ENCODE measurements at places on chromosomes 1 and 21.

- H3K27ac ChIP-seq = no peak overlapping the region
- no peak overlapping the region for H3K4me3 ChIP-seq
- no peaks in the 10 kb centered on the region for H3K27me3 ChIP-seq
- H3K4me1 ChIP-seq = no peaks in the 10 kb centered on the region
- no peak for DNase-seq
These were observed 205.8 kb downstream of the TNR start for GRCh38 chr1:175537571-175537970.

DNA sequence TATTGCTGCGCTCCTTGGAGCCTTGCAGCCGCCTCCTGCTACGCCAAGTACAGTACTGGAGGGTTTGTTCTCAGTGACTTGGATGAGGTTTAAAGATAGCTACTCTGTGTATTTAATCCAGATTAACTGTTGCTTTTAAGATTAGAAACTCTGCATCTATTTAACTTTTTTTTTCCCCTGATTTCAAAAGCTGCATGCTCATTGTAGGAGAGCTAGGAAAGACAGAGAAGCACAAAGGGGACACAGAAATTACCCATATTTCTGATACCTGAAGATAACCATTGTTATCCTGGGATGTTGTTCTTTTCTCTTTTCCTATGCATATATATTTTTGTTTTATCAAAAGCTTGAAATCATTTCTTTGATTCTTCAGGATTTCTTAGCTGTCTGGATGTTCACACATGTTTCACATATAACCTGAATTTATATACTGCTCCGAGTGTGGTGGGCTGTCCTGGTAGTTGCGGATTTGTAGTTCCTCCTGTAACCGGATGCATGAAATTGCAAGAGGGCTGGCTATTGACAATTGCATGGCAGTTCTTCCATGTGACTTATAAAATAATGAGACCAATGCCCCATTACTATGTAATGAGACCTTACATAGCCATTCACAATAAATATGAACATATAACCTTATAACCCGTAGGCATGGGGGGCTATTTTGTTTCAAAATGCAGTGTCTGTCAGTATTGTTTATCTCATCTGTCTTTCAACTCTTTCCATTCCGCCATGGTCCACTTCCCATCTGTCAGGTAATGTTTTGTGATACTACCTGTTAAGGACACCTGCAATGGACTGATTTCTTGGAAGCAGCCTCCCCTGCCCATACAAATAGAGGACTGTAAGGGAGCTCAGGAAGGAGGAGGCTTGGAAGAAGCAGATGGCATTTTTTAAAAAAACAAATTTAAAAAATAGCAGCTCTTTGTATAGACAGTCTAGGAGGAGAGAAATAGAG, 1.4 kb downstream of the RAVER2 start:
- no peak overlapping the region for H3K27ac ChIP-seq
- H3K27me3 ChIP-seq = peaks cover 2% of the 10 kb centered on the region
- no peak for DNase-seq
- peak overlapping the region; percentile 85 for H3K4me3 ChIP-seq
- no peaks in the 10 kb centered on the region for H3K36me3 ChIP-seq

DNA sequence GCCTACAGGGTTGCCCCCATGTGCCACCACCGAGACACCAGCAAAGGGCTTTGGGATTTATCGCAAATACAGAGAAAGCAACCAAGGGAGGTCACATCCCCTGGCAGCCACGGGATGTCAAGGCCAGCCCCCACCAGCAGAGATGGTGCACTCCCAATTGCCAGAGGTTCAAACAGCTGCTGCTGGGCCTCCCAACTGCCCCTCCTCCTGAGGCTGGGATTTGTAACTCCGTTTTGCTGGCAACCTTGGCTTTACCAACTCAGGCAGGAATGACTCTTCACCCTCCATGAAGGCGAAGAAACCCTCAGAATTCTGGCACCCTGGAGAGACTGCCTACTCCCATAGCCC, 11.6 kb downstream of the TMEM53 start:
- H3K4me3 ChIP-seq = no peak overlapping the region
- no peaks in the 10 kb centered on the region for H3K27me3 ChIP-seq
- no peak overlapping the region for H3K27ac ChIP-seq

GRCh38 chr1:168230709-168231108, 4.9 kb downstream of the SFT2D2 start:
- no peaks in the 10 kb centered on the region for H3K27me3 ChIP-seq
- H3K27ac ChIP-seq = no peak overlapping the region
- peaks cover 7% of the 10 kb centered on the region for H3K4me1 ChIP-seq
- H3K36me3 ChIP-seq = peaks cover 64% of the 10 kb centered on the region
- no peak for DNase-seq

DNA sequence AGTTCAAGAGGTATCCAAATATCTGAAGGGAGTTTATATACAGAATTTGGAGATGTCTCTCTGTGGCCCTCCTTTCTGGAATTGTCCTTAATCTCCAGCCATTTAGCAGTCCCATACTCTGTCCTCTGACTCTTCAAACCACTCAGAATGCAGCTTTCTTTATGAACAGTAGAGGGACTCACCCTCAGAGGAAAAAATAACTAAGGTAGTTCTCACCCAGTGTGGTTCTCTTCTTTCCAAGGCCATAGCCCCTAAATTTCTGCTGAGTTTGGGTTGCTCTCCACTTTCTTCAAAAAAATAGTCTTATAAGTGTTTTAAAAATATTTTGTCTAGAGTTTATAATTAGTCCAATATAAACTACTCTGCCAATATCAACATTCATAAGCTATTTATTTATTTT, 369.7 kb downstream of the MATN1 start:
- no peaks in the 10 kb centered on the region for H3K4me1 ChIP-seq
- no peaks in the 10 kb centered on the region for H3K27me3 ChIP-seq
- no peaks in the 10 kb centered on the region for H3K36me3 ChIP-seq
- DNase-seq = no peak
- H3K27ac ChIP-seq = no peak overlapping the region
- H3K4me3 ChIP-seq = no peak overlapping the region

- no peak for DNase-seq
- H3K4me1 ChIP-seq = peaks cover 16% of the 10 kb centered on the region
- H3K36me3 ChIP-seq = no peaks in the 10 kb centered on the region
- H3K27ac ChIP-seq = no peak overlapping the region
These were observed 64.3 kb downstream of the OPTC start for GRCh38 chr1:203558064-203558760.

DNA sequence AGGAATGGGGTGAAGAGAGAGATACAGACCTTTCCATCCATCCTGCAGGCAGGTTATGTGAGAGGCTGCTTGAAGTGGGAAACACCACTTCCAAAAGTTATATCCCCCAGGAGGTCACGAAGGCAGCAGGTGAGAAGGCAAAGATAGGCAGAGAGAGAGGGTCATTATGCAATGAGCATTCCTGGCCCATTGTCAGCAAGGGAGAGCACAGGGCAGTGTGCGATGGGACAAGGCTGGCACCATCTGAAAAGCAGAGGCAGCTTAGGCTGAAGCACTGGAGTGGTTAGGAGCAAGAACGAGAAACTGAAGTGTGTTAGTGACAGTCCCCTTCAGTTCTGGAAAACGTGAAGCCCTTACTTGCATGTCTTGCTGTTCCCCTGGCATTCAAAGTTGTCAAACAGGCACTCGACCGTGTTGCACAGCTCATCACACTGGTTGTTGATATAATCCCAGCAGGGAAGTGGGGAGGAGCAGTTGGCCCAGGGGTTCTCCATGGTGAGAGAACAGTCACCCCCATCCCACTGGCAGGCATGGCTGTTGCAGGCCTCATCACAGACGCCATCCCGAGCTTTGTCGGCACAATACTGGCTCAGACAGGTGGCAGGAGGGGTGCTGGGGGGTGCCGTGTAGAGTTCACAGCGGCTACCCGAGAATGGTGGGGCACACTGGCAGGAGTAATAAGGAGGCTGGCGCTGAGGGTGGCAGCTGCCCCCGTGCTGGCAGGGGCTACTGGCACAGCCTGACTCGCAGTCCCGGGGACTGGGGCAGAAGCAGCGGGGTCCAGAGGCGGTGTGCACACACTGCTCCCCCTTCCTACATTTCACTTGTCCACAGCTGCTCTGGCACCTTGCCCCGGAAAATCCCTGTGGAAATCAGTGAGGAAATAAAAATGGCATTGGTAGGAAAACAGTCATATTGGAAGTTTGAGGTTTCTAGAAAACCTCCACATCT, 28.9 kb upstream of the ADAM30 start:
- no peak overlapping the region for H3K27ac ChIP-seq
- no peaks in the 10 kb centered on the region for H3K4me1 ChIP-seq
- no peaks in the 10 kb centered on the region for H3K27me3 ChIP-seq
- DNase-seq = no peak

GRCh38 chr1:230909974-230910754, 41.8 kb upstream of the C1orf198 start:
- H3K27ac ChIP-seq = no peak overlapping the region
- peaks cover 80% of the 10 kb centered on the region for H3K36me3 ChIP-seq
- H3K27me3 ChIP-seq = no peaks in the 10 kb centered on the region
- no peak overlapping the region for H3K4me3 ChIP-seq
- no peak for DNase-seq
- H3K4me1 ChIP-seq = peaks cover 11% of the 10 kb centered on the region

- peaks cover 4% of the 10 kb centered on the region for H3K36me3 ChIP-seq
- H3K27me3 ChIP-seq = no peaks in the 10 kb centered on the region
- H3K27ac ChIP-seq = no peak overlapping the region
- DNase-seq = peak; percentile 47
- H3K4me1 ChIP-seq = peaks cover 6% of the 10 kb centered on the region
These were observed 88.4 kb downstream of the SDCCAG8 start for GRCh38 chr1:243343970-243344937.

GRCh38 chr1:116508984-116509980, 61.5 kb downstream of the CD58 start:
- no peak for DNase-seq
- no peak overlapping the region for H3K4me3 ChIP-seq
- no peaks in the 10 kb centered on the region for H3K36me3 ChIP-seq
- no peaks in the 10 kb centered on the region for H3K27me3 ChIP-seq
- H3K27ac ChIP-seq = no peak overlapping the region

Data from neuronal stem cell (in vitro differentiated cells).